NCI-H1048 (cell line): ENCODE measurements at places on chromosomes 3 and 15.

DNA sequence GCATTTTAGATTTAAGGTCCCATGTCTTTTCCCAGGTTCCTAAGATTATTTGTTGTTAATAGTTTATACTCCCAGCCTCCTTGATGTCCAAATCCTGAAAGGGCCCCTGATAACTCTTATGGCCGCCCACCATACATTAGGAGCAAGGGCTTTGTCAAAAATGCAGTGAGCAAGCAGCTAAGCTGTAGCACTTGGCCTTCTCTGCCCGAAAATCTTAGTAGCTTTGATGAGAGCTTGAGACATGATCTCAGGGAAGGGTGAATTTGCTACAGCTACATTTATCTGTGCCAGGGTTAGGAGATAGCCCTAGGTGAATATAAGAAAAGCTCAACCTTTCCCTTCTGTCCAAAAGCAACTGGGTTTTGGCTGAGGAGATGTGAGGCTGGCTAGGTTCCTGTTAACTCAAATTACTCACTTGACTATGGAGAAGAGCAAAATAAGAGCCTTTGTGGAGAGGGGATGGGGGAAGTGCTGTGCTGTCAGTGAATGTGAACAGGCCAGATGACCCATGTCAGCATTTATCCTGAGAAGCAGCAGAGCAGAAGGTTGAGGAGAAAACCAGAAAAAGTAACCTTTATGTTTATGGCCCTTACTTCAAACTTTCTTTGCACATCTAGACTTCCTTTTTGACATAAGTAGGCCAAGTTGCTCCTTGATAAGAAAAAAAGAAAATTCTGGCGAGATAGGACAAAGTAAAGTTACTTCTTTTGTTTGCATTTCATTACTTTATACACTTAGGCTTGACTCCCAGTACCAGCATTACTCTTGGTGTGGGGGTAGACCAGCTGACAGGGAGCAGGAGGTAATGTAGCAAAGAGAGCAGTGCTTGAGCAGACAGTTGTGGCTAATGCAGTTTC is 21.1 kb downstream of the MAPK6 start:
- DNase-seq = no peak

DNA sequence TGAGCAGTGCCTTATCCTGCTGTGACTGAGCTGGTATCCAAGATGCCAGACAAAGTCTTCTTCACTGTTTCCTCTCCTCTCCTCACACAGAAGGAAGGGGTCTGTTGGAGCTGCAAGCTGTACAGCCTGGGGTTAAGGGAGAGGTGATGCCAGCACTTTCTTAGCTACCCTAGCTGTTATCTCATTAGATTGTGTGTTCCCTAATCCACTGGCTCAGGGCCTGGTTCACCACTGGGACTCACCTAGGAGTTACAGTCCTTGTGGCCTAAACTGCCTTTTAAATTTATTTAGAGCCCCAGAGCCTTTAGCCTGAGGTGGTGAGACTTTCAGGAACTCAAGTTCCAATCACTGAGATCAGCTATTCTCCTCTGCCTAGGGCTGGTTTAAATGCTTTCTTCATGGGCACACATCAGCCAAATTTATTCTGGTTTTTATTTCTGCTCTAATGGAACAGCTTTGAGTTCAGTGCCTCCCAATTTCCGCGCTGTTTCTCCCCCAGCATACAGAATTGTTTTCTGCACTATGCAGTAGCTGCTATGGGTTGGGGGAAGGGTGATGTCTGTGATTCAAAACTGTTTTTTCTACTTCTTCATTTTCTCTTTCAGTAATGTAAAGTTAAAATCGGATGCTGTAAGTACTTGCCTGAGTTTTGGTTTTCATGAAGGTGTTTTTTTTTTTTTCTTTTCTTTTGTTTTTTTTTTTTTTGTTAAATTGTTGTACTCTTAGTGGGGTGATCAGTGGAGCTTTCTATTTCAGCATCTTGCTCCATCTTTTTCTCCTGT is 198.8 kb downstream of the DOCK3 start:
- DNase-seq = no peak

- DNase-seq = no peak
Observed at GRCh38 chr3:141797819-141798447, 34.7 kb downstream of the GRK7 start.

GRCh38 chr3:183924543-183924942 is 39.9 kb upstream of the PARL start:
- no peak for DNase-seq

GRCh38 chr3:59288951-59289350 is 239.1 kb upstream of the CFAP20DC start:
- no peak for DNase-seq
